ENCODE measurements at places on chromosomes 4 and X.
A peak's percentile ranks its signal among the peaks of the same experiment; 100 is the strongest.

DNA sequence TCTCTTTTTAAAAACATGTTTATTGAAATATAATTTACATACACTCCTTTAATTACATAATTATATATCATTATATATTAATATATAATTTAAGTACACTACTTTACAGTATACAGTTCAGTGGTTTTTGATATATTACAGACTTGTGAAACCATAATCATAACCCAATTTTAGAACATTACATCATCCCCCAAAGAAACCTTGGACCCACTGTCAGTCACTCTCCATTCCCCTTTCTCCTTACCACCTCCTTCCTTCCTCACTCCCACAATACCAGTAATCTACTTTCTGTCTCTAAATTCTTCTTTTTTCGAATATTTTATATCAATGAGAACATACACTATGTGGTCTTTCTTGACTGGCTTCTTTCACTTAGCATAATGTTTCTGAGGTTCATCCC is 17.9 kb upstream of the EXOSC9 start:
- no peak for DNase-seq

DNA sequence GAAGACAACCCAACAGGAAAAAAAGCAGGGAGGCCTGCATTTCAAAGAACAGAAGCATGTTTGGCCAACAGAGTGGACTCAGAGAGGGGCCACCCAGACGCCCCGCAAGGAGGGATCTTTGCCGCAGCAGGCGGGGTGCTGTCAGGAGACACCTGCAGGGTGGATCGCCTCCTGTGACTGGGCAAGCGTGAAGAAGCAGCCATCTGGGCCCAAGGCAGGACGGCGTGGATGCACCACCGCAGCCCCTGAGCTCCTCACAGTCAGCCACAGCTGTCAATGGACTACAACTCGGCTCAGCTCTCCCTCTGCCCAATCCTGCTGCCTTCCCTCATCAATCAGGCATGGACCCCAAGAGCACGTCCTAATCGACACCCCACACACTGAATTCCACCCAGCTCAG is 32.0 kb upstream of the MAN2B2 start:
- DNase-seq: no peak

DNA sequence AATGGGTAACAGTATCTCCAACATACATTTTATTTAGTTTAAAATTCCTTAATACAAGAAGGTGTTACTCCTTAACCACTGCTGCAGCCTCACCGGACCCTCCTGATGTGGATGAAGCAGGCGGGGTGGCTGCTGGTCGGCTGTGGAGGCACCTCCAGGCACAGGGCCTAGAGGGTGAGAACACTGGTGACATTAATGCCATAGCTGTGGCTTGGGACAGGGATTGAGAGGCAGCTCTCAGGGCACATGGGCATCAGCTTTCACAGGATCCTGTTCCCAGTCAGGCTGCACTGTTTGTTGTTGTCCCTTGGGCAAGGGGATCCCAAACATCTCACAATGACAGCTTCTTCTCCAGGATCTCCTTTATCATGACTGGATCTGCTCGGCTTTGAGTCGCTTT is 90.0 kb downstream of the GATB start:
- no peak for DNase-seq

GRCh38 chr4:13193662-13194061 is 290.5 kb downstream of the RAB28 start:
- DNase-seq: no peak

DNA sequence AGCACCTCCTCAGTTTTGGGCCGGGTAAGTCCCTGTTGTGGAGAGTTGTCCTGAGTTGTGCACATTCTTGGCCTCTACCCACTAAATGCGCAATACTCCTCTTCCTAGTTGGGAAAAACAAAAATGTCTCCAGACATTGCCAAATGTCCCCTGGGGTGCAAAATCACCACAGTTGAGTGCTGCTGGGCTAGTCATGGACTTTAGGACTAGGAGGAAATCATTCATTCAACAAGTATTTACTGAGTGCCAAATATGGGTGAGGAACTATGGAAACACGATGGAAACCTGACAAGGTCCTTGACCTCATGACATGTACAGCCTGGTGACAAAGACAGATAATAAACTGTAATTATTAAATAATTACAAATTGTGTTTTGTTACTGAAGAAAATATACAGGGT is 71.6 kb downstream of the STX18 start:
- DNase-seq: no peak

- no peak for DNase-seq
Observed at GRCh38 chr4:141107927-141108326, 25.3 kb downstream of the RNF150 start.

DNA sequence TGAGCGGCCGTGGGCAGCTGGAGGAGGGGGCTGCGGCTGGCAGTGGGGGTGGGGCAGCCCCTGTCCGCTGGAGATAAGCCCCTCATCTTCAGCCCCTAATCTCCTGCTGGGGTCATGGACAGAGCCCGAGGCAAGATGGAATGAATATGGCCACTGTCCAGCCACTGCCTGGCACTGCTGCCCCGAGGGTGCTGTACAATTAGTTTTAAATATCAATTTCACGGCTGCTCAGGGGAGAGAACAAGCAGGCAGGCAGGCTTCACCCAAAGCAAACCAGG is 64.1 kb upstream of the NKX1-1 start:
- no peak for DNase-seq

- no peak for DNase-seq
Observed at GRCh38 chr4:41866799-41867677, 68.2 kb upstream of the TMEM33 start.

DNA sequence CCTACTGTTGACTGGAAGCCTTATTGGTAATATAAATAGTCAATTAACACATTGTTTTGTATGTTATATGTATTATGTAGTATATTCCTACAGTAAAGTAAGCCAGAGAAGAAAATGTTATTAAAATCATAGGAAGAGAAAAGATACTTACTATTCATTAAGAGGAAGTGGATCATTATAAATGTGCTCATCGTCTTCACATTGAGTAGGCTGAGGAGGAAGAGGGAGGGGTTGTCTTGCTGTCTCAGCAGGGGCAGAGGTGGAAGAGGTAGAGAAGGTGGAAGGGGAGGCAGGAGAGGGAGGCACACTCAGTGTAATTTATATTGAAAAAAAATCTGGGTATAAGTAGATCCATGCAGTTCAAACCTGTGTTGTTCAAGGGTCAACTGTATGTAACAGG is 10.6 kb downstream of the CDKL5 start:
- DNase-seq: no peak

DNA sequence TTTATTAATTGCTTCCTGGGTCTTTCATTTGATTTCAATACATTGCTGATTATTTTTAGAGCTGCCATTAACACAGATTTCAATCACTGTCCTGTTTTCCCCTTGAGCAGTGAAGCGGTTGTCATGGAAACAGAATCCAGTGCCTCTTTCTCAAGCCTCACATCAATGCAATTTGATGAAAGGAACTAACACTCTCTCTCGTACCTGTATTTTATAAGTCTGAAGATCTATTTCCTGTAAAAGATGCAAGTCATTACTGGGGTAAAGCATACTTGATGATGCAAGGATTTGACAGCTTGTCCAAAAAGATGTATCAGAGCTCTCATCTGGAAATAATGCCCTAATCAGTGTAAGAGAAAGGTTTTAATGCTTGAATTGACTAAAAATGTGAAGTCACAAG is 17.9 kb upstream of the GASK1B start:
- no peak for DNase-seq

DNA sequence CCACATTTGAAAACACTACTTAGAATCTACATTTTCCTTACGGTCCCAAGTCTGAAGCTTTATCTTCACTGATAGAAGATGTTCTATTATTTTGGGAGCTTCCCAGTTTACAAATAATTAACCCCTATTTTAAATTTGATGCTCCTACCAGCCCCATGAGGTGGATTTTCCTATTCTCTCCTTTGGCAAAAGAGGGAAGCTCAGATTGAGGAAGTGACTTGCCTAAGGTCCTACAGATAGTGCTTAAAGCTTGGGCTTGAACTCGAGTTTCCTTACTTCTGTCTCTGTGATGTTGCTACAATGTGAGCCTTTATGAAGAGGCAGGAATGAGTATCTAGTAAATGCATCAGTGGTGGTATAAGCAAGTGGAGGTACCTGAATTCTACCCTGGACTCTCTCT is 27.5 kb downstream of the HEPH start:
- no peak for DNase-seq

GRCh38 chrX:37763400-37763799 is 16.5 kb upstream of the CYBB start:
- no peak for DNase-seq

DNA sequence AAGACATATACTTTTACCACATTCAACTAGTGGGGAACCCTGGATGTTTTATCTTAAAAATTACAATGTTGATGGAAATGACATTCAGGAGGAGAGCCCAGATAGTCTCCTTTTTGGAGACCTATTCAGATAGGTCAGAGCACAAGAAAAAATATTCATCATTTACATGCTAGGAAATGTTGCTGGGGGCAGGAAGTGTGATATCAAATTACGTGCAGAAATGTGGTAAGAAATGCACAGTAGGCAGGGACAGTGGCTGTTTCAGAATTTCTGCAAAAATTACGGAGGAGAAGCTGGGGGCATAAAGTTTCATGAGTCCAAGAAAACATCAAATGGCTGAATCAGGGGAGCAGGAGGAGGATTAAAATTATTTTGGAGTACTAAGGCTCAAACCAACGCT is 8.2 kb downstream of the PARM1 start:
- DNase-seq: no peak

- DNase-seq: no peak
Observed at GRCh38 chrX:23616361-23616760, 50.9 kb upstream of the PRDX4 start.

DNA sequence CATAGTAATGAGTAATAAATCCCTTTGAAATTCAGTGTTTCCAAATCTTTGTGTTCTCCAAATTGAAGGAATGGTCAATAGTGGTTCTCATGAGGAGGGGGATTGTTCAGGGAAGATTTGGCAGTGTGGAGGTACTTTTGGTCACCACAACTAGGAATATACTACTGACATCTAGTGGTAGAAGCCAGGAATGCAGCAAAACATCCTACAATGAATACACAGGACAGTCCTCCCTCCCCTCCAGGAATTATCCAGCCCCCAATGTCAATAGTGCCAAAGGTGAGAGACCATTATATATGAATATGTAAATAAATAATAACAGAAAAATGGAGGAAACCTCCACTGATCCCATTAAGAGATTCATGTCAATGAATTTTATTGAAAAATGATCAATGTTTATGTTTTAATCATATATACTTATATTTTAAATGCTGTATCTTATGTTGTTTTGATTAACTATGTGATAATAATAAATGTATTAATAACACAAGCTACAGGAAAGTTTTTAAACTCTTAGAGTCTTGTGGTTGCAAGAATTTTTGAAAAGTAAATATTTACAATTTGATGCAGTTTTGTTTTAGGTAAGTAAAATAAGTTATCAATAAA is 14.4 kb upstream of the FAM9A start:
- DNase-seq: peak; percentile 21

- no peak for DNase-seq
Observed at GRCh38 chr4:42357325-42357724, 40.0 kb upstream of the SHISA3 start.

DNA sequence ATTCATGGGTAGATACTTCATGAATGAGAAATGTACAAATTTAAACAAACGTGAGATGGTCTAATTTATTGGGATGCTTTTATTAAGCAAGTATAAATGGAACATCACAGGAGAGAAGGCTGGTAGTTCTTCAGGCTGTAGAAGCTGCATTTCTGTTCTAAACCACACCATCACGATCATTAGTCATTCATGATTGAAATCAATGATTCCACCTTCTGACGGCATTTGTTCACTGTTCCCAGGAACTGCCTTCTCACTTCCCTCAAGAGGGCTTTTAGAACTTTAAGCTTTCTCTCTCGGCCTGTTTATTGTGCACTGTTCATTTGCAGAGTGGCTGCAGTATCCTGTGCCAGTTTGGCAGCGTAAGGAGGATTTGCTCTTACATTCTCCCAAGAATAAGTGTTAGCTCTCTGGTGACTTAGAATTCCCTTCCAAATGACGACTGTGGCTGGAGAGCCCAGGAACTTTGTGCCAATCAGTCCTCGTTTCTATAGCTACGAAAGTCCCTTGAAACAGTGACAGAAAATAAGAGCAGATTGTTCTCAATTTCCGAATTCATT is 54.7 kb downstream of the MFAP3L start:
- no peak for DNase-seq

- DNase-seq: no peak
Observed at GRCh38 chr4:3747581-3747904, 18.6 kb upstream of the ADRA2C start.

- DNase-seq: no peak
Observed at GRCh38 chr4:27974339-27974738, 1113.7 kb downstream of the STIM2 start.

DNA sequence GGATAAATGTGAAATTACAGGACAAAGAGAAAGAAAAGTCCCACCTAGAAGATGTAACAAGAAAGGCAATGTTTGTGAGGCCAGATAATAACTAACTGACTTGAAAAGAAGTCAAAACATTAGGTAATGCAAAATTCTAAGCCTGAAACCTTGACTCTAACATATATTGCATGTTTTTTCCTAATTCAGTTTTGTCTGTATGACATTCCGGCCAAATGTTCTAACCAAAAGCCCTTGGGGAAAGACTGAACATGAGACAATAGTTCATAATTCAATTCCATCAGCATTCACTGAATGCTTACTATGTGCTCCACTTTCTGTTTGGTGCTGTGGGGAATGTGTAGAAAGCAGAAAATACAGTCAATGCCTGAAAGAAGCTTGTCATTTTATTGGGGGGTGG is 84.8 kb upstream of the PLAC1 start:
- DNase-seq: no peak

GRCh38 chr4:42501624-42502401 is 104.5 kb downstream of the SHISA3 start:
- no peak for DNase-seq

GRCh38 chr4:188660796-188661195 is 521.6 kb downstream of the TRIML1 start:
- no peak for DNase-seq

DNA sequence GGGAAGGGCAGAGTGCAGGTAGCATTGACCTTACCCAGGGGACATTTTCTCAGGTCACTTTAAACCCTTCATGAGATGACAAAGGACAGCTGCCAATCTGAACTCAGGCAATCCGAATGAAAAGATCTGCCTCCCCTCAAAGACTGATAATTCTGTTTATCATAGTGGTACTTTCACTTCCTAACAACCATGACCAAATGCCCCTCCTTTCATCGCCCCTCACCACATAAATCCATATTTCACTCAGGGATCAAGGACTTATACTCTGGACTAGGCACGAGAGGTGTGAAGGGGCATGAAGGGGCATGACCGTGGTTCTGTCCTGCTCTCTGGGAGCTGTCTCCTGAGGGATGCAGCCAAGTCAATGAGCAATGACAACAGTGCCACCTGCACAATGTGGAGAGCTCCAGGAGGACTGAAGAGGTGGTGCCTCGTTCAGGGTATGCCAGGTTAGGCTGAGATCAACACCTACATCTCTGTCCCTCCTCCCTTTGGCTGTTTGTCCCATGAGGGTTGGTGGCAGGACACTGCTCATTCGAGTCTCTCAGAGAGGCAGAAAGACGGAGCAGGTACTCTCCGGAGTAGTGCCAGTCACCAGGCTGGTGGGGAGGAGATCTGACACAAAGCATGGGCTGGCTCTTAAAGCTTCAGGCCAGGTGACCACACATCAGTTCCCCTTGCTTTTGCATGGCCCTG is 12.5 kb downstream of the HS3ST1 start:
- DNase-seq: no peak
